ENCODE measurements at places on chromosomes 4 and X.
A peak's percentile ranks its signal among the peaks of the same experiment; 100 is the strongest.

DNA sequence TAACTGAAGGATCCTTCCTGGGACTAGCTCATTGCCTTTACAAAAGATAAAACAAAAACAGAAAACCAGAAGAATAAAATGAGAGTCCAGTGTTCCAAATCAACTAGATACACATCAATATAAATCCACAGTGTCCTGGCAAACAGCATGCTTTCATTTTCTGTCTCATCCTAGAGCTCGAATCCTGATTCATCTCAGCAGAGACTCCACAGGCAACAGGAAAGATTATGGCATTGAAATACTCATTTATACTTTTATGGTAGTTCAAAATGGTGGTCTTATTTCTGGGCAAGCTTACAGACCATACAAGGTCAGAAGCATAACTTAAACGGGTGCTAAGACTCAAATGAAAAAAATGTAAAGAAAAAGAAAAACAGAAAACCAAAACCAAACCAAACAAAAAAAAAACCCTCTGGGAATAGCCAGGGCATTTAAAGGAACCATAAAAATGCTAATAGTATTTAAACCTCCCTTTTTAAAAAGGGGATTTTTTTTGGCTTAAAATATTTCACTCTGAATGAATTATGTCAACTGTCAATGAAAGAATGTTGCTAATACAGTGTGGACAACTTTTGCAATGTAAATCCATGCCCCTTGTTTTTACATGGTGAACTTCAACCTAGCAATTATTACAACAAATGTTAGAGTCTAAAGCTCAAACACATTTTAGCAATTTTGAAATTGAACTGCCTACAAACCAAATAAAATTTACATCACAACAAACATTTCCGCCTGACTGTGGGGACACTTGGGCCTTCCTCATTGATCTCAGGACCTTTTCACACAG is 57.9 kb downstream of the GPR101 start:
- no peak for DNase-seq

DNA sequence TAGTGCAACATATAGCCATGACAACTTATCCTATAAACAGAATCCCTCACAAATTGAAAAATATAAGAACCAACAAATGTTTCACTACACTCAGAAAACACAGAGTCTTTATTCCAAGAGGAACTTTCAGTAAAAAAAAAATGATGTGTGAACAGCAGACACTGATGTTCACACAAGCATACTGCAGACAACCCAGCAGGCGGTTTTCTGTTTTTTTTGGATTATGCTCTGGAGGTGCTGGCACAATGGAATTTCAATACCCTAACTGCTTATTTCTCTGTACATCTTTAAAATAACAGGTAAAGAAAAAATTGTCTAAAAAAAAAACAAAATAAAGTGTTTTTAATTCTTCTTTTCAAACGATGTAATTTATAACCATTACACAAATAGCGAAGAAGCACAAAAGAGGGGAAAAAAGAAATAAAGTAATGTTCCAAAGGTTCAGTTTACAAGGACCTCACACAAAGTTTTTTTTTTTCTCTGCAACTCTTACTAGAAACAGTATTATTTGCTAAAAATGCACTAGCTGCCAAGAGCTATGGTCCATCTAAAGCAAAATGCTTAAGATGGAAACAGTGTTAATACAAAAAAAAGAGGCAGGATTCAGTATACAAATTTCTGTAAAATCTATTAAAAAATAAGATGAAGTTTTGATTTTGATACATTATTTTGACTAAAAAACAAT is 55.3 kb downstream of the ANAPC10 start:
- no peak for DNase-seq

DNA sequence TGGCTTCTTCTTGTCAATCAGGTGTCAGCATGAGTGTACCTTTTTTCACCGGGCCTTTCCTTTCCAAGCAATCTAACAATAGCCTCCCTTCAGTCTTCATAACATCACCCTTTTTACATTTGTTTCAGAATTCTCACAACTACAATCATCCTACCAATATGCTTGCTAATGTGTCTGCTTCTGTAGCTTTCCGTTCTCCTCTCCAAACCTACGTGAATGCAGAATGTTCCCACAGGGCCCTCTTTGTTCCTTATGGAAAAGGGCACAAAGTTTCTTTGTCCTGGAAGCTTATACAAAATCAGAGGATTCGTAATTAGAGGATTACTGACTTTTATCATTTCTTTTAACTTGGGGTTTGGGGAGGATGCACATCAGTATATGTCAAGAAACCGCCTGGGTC is 461.8 kb downstream of the CENPC start:
- DNase-seq, result no peak

DNA sequence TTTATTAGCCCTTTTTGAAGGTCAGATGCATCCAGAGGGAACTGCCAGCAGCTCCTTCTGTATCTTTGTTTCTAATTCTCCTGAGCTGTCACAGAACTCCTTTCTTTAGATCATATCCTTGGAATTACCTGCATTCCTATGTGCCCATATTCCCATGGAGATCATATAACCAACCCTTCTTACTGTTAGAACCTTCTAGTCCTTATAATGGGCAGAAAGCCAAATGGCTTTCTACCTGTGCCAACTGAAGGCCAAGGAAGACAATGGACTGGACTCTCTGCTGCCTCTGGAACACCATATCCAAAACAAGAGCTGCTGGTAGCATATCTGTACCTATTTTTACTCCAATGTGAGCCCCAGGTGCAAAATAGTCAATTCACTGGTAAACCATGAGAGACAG is 60.7 kb downstream of the TBC1D9 start:
- DNase-seq, result no peak

DNA sequence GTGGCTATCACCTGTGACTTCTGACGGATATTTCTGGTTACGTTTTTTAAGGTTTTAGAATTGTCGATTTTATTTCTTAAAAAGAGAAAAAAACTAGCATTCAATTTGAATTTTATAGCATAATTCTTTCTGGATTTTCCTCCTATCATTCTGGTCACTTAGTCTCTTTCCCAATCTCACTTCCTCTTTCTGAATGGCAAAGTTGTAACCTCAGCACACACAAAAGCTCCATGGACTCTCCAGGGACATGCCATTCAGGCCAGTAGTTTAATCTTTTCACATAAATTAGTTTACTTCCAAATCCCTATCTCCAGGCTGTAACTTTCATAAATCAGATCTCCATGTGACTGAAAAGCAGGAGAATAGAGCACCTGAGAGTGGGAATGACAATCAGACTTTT is 110.7 kb downstream of the ARAP2 start:
- no peak for DNase-seq

DNA sequence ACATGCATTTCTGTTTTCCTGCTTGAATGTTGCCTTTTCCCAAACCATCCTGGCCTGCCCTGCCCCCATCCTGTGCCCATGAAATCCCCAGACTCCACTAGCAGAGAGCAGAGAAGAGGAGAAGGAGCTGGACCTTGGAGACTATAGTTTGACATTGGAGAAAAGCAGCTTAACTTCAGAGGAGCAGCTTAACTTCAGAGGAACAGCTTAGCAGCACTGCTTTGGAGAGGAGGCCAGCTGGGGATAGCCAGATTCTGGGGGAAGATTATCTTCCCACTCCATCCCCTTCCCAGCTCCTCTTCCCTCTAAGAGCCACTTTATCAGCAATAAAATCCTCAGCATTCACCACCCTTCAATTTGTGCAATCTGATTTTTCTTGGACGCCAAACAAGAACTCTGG is 443.0 kb downstream of the PCDH10 start:
- DNase-seq, result no peak

DNA sequence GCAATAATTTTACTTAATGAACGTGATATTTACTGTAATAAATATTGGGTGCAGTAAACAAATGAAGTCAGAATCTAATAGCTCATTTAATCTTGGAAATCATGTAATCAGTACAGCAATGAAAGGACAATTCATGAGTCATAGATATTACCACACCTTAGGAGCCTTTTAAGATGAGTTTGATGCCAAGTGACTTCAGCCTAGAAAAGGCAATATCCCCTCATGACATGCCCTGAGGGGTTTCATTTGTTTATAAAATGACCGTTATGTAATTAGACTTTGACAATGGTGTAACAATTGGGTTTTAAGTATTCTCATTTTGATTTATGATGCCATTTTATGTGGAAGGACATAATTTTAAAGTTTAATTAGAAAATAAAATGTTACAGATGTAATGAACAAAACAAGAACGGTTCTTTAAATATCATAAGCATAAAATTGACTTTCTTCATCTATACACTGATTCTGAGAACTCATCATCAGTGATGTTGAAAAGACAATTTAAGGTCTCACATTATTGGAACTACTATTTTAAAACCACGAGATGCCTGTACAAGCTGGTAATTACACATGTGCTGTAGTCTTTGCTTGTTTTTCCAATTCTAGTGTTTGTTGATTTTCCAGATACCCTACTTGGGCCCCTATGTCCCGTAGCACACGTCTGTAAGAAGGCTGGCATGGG is 5.0 kb downstream of the FGF2 start:
- DNase-seq, result no peak

DNA sequence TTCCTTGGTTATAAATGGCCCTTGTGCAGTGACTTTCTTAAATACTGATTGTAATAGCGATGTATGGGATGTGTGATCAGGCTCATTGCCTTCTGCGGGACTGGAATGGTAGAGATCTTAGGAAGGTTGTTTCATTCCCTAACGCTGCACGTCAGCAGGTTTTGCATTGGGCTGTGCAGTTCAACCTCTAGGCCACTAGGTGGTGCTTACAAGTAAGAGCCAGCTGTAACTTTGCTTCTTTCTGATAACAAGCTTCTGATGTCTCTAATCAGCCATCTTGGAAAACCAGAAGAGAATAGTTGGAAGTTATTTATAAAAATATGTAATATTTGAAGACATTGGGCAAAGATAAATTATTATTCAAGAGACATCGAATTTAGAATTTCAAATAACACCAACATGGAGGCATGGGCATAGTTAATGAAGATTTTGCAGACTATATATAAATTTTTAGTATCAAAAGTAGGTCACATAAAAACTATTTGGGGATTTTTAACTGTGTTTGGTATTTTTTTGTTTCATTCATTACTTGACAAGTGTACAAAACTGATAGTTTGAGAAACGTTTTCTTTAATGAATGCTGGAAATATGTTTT is 339.7 kb upstream of the PCDH7 start:
- peak; percentile 32 for DNase-seq

- DNase-seq, result no peak
These were observed 56.4 kb upstream of the VEGFC start for GRCh38 chr4:176849076-176849475.

- no peak for DNase-seq
These were observed 73.6 kb downstream of the FGFBP1 start for GRCh38 chr4:15864651-15865566.

- DNase-seq, result no peak
These were observed 306.7 kb upstream of the MAOA start for GRCh38 chrX:43349363-43349762.

DNA sequence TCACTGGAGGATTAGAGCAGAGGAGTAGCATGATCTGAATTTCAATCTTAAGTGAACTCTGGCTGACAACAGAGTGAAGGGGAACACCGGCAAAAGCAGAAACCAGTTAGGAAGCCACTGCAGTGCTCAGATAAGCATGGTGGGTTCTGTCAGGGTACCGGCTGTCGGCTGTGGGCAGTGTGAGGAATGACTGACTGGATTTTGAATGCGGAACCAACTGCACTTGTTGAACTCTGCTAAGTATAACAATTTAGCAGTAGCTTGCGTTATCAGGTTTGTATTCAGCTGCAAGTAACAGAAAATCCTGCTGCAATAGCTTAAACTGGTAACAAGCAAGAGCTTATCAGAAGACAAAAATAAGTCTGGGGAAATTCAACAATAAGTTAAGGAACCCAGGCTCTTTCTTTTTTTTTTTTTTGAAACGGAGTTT is 5.2 kb downstream of the HTT start:
- DNase-seq, result no peak

- DNase-seq, result no peak
These were observed 9.6 kb downstream of the XIAP start for GRCh38 chrX:123869488-123869887.

GRCh38 chr4:70984589-70984988 is 8.9 kb upstream of the DCK start:
- no peak for DNase-seq

GRCh38 chr4:82787342-82787741 is 11.3 kb downstream of the SCD5 start:
- DNase-seq, result no peak

DNA sequence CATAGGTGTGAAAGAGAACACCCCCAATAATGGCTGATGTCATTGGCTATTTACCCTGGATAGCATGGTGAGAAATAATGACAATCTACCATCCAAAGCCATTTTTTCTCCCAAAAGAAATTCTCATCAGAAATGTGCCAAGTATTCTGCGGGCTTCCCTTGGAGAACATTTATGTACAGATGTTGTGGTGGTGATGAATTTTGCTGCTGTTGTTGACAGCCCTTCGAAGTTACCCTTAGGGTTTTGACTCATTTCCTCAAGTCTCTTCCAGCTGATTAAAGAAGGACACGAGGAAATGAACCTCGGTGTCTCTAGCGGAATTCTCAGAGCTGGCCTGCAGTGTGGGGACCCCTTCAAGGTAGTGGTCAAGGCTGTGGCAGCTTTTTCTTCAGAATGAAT is 3.4 kb downstream of the KIT start:
- no peak for DNase-seq

- no peak for DNase-seq
These were observed 177.6 kb upstream of the GLRA2 start for GRCh38 chrX:14351611-14352303.

- no peak for DNase-seq
These were observed 564.5 kb downstream of the ZNF674 start for GRCh38 chrX:45980726-45981125.

GRCh38 chr4:119537586-119537985 is 91.0 kb downstream of the PDE5A start:
- DNase-seq, result no peak

DNA sequence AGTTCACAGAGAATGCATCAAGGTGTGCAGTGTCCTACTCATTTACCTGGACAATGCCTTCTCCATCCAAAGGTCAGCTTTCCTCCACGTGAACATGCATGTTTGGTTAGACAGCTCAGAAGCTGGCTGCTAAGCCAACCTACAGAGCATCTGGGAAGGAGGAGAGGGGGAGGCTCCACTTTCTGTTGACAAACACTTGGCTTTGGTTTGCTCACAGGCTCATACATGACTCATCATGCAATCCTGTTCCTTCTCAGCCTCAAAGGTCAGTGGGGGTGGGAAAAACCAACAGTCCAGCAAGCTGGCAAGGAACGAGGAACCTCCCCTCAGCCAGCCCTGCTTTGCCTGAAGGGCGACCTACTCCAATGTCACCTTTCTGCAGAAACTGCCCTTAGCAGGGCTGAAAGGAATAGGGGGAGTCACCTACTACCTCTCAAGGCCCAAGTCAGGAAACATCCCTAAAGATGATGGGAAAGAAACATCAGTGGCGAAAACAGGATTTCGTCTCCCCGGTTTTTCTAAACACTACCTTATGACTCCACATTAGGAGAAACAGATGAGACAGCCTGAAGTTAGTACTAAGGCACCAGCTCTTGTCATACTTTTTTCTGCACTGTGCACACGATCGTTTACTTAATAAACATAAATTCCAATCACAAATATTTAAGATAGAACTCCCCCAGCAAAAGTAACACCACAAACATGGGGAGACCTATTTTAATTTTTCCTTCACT is 37.9 kb downstream of the RELL1 start:
- peak; percentile 85 for DNase-seq

GRCh38 chrX:111095974-111096895 is at the start of gene PAK3:
TSS of gene PAK3 (plus strand) at chrX:111096191. CDS start at chrX:111123104, 26,913 bp downstream.
- peak; percentile 60 for DNase-seq

Measured in retinal pigment epithelial cell (primary cell).